ENCODE measurements at places on chromosomes 5 and 9.

DNA sequence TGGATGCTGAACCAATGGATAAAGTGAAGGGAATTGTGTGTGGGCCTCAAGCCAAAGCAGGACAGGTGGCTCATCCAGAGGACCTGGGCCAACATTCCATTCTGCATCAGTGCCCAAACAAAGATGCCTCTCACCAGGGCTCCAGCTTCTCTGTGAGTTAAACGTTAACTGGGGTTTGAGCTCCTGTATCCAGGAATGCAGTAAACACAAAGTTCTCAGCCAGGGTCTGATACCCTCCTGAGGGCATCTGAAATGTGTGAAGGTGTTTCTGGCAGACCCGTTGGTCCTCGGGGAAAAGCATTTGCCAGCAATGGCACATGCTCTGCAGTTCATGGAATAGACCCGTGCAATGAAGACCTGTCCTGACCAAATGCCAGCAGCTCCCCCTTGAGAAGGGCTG lies 33.9 kb upstream of the AOPEP start:
- peak; percentile 47 for DNase-seq

GRCh38 chr9:126375386-126375785 lies 48.8 kb downstream of the MVB12B start:
- DNase-seq: no peak

DNA sequence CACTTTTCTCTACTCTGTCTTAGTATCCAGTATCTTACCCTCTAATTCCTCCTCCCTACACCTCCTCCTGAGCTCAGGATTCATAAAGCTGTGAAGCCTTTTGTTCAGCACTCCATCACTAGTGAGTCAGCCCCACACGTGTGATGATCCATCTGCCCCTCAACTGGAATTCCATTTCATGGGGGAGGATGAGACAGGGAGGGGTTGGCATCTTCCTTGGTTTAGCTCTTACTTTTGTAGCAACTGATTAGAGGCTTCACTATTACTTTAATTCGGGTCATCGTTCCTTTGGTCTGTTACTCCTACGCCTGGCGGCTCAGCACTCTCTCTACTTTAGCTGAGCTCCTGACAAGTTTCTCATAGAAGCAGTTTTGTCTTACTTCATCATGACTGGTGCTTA lies 11.8 kb downstream of the BTNL8 start:
- no peak for DNase-seq

GRCh38 chr9:90544488-90544887 lies 98.1 kb downstream of the DIRAS2 start:
- DNase-seq: no peak

DNA sequence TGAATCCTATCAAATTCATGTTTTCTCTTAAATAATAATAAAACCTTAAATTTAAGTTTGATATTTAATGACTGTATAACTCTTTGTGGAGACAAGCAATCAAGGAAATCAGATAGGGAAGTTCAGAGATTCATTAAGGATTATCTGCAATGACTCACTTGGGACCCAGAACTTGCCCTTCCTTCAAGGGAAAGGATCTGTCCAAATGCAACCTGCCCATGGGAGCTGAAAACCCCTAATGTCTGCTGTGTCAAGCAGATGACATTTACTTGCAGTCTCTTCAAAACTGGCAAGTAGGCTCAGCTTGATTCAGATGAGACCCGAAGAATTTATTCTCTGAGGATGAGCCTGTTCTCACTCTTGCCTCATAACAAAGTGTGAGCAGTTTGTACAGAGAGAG lies 1577.6 kb downstream of the EFNA5 start:
- DNase-seq: no peak

GRCh38 chr9:4936823-4937222 lies 48.2 kb upstream of the JAK2 start:
- DNase-seq: no peak

- no peak for DNase-seq
These were observed 1136.9 kb downstream of the TAF11L14 start for GRCh38 chr5:18771097-18771610.

DNA sequence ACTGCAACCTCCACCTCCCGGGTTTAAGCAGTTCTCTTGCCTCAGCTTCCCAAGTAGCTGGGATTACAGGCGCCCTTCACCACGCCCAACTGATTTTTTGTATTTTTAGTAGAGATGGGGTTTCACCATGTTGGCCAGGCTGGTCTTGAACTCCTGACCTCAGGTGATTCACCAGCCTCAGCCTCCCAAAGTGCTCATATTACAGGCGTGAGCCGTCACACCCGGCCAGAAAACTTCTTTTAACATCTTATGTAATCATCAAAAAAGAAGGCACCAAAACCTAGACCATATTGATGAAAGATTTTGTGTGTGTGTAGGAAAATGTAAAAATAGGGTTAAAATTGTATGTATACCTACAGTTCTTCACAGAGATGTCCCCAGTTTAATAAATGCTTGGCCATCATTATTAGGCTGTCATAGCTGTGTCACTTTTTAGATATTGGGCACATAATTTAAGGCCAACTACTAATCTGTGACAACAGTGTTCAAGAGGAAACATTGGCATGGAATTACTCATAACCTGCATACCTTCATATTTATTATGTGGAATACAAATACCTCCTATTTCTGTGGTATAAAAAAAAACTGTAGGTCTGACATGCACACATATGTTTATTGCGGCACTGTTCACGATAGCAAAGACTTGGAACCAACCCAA lies 44.4 kb downstream of the RAD50 start:
- no peak for DNase-seq

- DNase-seq: no peak
These were observed 35.3 kb upstream of the SMARCA2 start for GRCh38 chr9:1979741-1980367.

- no peak for DNase-seq
These were observed 368 bp upstream of the FRMPD1 start for GRCh38 chr9:37650299-37650872.

GRCh38 chr9:96559339-96559943 lies 60.2 kb downstream of the CDC14B start:
- no peak for DNase-seq

DNA sequence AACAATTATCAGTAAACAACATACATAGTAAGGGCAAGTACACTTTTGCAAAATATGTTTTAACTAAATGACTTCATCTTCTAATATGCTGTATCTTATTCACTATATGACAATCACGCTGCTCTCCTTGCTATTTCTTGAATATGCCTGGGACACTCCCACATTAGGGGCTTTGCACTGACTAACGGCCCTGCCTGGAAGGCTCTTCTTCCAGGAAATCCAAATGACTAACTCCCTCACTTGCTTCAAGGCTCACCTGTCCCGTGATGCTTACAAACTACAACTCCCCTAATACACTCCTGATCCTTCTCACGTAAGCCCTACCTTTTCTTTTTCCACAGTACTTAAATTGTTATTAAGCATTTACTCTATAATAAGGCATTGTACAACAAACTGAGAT lies 10.6 kb downstream of the ERP44 start:
- DNase-seq: no peak

DNA sequence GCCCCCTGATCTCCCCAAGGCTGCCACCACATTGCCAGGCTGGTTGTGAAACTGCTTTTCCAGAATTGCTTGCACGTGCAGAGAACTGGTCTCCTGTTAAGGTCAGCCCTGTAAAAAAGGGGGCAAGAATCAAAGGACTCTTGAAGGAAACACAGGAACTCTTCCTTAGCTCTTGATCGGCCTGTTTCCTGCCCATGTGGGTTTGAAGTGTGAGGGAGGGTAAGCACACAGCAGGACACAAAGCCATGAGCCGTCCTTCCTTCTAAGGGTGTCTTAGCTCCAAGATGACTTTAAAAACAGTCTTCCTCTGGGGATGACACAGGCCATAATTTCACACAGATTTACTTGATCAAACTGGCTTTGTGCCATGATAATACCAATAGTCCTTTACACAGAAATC lies 36.1 kb downstream of the TEK start:
- no peak for DNase-seq

DNA sequence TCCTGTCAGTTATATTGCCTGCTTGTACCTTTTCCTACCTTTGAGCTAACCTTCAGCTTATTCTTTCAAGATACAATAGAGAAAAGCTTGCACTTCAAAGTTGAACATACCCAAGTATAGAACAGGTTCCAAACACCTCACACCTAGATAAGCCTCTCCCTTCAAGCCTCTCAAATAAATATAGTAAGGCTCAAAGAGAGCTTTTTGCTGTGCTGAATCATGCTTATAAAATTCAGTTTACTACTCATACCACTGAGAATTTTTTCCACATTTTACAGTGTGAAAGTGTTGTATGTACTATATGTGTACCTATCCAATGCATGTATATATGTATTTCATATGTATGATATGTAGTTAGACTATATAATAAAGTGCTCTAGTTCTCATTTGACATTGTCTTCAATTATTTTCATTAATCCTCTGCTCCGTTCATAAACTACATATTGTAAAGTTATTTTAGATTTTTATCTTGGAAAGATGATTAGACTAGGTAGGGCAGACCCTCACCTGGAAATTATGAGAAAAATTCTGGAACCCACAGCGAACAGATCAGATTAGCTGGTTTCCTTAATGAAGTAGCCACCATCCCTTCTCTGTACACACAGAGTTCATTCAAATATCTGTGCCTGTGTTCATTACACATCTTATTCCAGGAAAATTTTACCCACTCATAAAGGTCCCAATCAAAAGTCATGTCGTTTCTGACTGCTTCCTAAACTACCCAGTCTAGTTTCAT lies 149.2 kb upstream of the RGMB start:
- no peak for DNase-seq

- no peak for DNase-seq
These were observed 276.8 kb downstream of the MCTP1 start for GRCh38 chr5:95007921-95008597.

- no peak for DNase-seq
These were observed 70.6 kb upstream of the ANKH start for GRCh38 chr5:14942212-14942611.

- DNase-seq: no peak
These were observed 694.6 kb downstream of the DNAH5 start for GRCh38 chr5:13249854-13250253.

DNA sequence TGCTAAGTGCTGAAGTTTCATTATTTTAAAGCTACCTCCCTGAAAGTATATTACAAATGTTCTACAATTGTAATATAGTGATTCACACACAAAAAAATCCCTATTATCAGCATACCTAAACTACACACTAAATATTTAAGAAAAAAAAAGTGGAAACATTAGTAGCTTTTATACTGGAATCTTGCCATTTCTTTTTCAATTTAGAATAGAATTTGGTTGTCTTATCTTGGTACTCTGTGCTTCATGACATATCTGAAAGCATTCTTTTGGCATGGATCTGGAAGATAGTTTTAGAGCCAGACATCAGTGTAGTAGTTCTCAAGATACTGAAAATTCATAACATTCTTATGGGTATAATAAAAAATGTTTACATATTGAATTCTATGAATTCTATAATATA lies 35.0 kb downstream of the SLC1A3 start:
- no peak for DNase-seq

DNA sequence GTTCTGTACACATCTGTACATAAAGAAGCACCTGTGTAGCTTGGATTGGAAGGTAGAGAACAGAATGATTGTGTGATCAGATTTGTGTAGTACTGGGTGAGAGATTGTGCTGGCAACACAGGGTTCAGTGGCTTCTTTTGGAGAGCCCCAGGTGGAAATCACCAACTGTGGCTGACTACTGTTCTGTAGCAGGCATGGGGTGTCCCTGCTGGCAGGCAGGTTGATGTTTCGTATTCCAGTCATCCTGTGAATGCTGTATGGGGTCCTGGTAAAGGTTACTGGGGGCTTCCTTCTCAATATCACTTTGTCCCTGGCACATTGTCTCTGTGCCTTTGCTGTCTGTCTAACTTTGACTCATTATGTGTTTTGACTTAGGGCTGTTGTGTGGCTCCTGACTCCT lies 5.3 kb downstream of the ASPN start:
- DNase-seq: no peak

GRCh38 chr9:107390778-107391177 lies 98.8 kb downstream of the KLF4 start:
- DNase-seq: no peak

- DNase-seq: peak; percentile 56
These were observed 984 bp downstream of the STXBP1 start for GRCh38 chr9:127612939-127613582.

GRCh38 chr9:119368681-119369581 lies at the start of gene BRINP1:
Gene BRINP1, minus strand, starts transcription at chr9:119369435. Its CDS starts 56,080 bp downstream, at chr9:119313355.
- peak; percentile 42 for DNase-seq

DNA sequence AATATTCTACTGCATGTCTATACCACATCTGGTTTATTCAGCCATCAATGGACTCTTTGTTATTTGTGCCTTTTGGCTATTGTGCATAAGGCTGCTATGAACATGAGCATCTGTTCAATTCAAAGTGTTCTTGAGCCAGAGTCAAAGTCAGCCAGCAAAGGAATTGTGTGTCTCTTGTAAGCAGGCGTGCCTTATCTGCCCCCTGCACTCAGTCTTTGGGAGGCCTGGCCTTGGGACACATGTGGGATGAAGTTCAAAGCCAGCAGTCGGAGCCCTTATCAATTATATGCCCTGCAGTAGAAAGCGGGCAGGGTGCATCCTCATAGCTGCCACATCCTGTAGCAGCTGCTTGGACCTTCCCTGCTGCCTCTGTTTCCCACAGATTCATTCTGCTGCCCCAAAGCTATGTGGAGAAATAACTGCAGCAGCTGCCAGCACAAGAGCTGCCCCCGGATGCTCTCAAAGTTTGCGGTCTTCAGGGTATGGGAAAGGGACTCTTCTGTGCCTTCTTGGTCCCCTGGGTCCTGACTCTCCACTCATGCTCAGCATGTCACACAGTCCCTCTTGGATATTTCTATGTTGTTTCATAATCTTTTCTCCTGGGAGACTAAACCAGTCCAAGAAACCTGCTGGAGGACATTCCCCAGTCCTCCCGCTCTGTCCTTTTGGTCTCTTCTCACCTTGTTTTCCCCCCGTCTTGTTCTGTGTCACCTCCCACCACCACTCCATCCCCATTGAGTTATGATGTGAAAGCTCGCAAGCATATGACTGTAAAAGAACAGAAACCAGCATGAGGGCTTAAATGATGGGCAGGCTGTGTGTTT lies 35.9 kb downstream of the STOM start:
- DNase-seq: no peak

DNA sequence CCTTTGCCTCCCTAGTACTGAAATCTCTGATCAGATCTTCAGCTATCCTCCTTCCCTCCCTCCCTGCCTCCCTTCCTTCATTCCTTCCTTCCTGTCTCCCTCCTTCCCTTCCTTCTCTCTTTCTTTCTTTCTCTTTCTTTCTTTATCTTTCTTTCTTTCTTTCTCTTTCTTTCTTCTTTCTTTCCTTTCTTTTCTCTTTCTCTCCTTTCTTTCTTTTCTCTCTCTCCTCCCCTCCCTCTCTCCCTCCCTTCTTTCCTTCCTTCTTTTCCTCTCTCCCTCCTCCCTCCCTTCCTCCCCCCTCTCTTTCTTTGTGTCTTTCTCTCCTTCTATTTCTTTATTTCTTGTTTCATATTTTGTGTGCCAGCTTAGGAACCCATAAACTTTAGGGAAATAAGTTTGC lies 23.9 kb upstream of the ANKRD55 start:
- no peak for DNase-seq
